Natural killer cell (primary cell): ENCODE measurements at places on chromosomes 2 and 18. TPM values are rescaled to one million over a fixed set of nuclear protein-coding genes. Genes with fewer than 3 reads are reported as not detected.

The B3GNT2 gene
- 68.0 TPM for total RNA-seq

The CD28 gene
- 3.5 TPM for total RNA-seq

The MARCHF4 gene
- not detected for total RNA-seq

The MATN3 gene
- total RNA-seq = not detected

DNA sequence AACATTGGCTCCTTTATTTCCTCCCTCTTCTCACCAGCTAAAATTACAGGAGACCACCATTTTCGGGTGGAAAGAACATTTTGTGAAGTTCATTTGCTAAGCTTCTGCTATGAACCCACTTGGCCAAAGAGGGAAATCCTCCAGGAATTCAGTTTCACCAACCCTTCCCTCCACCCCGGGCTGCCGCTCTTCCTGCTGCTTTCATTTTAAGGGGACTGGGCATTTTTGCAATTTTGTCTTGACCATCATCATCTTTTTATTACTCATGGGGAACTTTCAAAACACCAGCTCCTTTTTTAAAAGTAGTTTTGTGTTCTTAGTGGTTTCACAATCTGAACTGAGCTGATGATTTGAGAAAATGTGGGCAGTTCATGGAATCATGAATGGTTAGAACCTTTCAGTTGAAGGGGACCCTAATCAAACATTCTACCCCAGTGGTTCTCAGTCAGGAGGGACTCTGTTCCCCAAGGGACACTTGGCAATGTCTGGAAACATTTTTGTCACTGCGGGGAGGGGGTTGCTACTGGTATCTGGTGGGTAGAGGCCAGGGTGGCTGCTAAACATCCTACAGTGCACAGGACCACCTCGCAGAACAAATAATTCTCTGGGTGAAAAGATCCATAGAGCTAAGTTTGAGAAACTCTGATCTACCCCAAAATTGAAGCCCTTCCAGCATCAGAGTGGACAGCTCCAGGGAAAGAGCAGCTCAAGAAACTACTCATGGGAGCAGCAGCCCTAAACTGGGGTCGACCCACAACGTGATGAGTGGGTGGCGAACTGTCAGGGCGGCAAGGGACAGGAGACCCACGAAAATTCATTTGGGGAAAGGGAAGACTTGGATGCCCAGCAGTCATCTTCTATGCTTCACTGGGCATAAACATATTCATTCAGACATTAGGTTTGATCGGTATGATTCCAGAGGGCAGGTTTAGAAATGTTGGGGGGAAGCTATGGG lies 92.9 kb downstream of the ACKR3 start:
- DNase-seq = no peak

DNA sequence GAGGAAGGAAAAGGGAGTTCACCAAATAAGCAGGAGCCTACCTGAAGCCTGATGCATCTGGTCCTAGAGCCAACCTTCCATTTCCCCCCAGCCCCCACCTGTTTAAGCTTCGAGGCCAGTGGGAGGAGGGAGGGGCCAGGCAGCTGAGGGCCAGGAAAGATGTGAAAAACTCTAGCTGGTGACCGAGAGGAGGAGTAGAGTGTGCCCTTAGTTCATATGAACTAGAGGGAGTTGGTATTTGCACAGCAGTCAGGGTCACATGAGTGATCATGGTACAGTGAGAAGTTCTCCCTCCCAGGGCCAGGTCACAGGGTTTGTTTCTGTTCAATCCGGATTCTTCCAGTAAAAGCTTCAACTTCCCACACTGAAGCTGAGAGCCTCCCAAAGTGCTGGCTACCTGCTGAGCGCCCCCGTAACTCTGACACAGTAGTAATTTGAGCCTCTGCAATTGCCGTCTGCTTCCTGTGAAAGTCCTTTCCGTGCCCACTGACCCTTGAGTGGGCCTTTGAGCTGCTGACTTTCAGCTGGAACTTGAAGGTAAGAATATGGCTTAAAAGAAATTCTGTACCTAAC lies at the start of gene SULT1C2:
Gene SULT1C2, plus strand, starts transcription at position 362 of the 573 bp plus-strand sequence. CDS start 4,773 bp downstream, outside the sequence.
- DNase-seq = no peak

- DNase-seq = no peak
These were observed 23.0 kb downstream of the FAM171B start for GRCh38 chr2:186716899-186717298.

- DNase-seq = no peak
These were observed 372.7 kb downstream of the FBXO15 start for GRCh38 chr18:73774811-73775509.

- DNase-seq = no peak
These were observed 648.9 kb downstream of the TDRD15 start for GRCh38 chr2:21772624-21773023.

GRCh38 chr2:135985826-135986393 lies 484 bp upstream of the DARS1 start:
- DNase-seq = no peak

DNA sequence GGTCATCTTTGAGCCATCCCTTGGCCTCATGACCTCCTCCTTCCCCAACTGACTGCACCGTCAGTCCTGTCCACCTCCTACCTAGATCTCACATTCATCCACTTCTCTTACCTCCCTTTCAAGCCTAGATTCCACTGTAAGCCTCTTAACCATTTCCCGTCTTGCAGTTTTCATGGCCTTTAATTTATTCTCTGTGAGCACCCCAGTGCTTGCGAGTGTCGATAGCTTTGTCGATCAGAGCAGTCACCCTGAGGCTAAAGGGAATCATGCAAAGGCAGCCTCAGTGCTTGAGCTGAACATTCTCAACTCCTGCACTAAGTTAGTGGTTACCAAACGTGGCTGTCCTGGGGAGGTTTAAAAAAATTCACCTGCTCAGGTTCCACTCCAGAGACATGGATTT lies 14.7 kb downstream of the ARHGAP25 start:
- DNase-seq = no peak
